Stimulated activated CD4-positive, alpha-beta T cell treated with anti-CD3 and anti-CD28 coated beads, Interleukin-4, amount 100 ng/mL, for 48 hours (primary cell): ENCODE measurements at places on chromosomes 7 and 10.

GRCh38 chr10:24731942-24732341 is 8.3 kb upstream of the ARHGAP21 start:
- DNase-seq: no peak

GRCh38 chr7:55474944-55475854 is 97.1 kb downstream of the VOPP1 start:
- DNase-seq: no peak

DNA sequence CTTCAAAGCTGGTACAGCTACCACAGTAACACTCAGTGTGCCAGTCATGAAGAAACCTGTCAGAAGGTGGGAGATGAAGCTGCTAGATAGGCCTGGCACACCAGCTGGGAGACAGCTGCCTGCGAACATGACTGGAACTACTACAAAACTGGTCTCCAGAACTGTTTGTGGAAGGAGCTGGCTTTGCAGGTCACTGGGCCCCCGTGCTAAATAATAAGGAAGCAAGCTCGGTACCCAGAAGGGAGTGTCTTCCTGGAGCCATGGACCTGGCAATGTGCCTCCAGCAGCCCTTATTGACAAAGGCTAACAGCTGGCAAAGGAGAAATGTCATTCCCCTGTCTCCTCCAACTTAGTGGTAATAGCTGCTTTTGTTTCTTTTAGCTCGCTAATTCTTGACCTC is 1217.6 kb upstream of the LRRN3 start:
- no peak for DNase-seq

DNA sequence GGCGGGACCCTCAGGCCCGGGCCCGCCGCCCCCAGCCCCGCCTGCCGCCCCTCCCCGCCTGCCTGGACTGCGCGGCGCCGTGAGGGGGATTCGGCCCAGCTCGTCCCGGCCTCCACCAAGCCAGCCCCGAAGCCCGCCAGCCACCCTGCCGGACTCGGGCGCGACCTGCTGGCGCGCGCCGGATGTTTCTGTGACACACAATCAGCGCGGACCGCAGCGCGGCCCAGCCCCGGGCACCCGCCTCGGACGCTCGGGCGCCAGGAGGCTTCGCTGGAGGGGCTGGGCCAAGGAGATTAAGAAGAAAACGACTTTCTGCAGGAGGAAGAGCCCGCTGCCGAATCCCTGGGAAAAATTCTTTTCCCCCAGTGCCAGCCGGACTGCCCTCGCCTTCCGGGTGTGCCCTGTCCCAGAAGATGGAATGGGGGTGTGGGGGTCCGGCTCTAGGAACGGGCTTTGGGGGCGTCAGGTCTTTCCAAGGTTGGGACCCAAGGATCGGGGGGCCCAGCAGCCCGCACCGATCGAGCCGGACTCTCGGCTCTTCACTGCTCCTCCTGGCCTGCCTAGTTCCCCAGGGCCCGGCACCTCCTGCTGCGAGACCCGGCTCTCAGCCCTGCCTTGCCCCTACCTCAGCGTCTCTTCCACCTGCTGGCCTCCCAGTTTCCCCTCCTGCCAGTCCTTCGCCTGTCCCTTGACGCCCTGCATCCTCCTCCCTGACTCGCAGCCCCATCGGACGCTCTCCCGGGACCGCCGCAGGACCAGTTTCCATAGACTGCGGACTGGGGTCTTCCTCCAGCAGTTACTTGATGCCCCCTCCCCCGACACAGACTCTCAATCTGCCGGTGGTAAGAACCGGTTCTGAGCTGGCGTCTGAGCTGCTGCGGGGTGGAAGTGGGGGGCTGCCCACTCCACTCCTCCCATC is 82.7 kb downstream of the PAX2 start:
- DNase-seq: no peak

DNA sequence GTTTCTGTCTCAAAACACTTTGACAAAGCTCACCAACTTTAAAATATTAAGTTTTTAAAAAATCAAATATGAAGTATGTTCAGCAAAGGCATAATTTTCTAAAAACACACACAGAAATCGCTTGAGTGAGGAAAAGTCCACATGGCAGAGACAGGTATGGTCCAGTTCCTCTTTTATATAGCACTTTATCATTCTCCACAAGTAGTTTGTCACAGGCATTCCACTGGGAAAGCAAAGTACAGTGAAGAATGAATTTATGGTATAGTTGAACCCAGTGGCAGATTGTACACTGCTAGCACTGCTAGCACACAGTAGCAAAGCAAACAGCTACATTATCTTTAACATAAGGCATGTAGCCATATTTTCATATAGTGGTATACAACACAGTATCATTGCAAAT is 102.3 kb downstream of the HECTD2 start:
- no peak for DNase-seq

- no peak for DNase-seq
These were observed 269.1 kb downstream of the SUGCT start for GRCh38 chr7:40403703-40404476.

- DNase-seq: no peak
These were observed 44.7 kb upstream of the GPR26 start for GRCh38 chr10:123621492-123621891.

DNA sequence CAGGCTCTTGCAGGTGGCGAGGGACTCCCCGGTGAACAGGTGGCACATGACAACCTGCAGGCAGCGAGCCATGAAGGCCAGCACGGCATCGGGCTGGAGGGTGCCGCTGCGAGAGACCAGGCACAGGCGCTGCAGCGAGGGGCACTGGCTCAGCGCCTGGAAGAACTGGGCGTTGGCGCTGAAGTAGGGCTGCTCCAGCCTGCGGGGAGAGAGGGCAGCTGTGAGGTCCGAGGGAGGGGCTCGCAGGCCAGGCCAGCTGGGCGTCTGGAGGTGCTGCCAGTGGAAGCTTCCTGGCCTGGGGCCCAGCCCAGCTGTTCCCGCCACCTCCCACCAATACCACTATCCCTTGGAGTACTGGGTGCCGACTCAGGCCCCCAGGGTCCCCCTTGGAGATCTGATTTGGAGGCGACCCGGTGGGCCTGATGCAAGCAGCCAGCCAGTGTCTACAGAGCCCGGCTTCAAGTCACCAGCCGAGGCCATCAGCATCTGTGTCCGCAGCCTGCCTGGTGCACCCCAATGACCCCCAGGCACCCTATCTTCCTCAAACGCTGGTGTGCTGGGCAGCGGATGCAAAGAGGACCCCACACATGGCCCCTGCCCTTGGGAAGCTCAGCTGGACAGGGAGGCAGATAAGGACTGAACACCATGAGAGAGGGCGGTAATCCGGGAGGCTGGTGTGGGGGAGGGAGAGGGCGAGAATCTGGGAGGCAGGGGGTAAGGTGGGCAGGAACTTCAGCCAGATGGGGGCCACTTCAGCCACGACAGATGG is 67.8 kb upstream of the TNRC18 start:
- no peak for DNase-seq

DNA sequence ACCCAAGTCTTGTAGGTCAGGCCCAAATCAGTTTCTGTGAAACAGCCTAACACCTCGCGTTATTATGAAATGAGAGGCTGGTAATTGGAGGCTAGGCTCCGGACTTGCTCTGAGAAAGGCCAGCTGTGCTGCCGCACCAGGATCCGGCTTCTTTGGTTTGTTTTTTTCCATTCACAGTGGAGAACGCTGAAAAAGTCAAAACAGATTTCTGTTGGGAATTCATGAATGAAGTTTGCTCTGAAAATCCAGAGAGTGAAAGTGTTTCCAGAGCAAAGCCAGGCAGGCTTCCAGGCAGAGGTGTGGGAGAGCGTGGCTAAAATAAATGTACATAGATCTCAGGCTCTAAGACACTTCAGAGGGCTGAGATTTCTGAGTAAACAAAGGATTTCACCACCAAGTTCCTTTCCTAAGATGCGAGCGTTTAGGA is 240.1 kb downstream of the TRIL start:
- no peak for DNase-seq

DNA sequence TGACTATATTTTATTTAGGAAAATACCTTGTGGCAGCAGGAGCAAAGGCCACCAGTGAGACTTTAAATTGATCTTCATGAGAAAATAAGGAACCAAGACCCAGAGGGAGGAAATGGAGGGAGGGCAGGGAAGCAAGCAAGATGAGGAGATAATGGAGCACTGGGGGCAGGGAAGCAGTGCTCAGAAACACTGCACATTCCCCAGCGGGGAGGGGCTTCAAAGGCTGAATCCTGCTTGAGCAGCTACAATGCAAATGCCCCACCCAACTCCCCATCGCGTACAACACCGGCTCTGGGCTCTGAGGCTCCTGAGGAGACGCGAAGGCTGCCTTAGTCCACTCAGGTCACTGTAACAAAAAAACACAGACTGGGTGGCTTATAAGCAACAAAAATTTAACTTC is 503.8 kb downstream of the GRID1 start:
- DNase-seq: no peak

DNA sequence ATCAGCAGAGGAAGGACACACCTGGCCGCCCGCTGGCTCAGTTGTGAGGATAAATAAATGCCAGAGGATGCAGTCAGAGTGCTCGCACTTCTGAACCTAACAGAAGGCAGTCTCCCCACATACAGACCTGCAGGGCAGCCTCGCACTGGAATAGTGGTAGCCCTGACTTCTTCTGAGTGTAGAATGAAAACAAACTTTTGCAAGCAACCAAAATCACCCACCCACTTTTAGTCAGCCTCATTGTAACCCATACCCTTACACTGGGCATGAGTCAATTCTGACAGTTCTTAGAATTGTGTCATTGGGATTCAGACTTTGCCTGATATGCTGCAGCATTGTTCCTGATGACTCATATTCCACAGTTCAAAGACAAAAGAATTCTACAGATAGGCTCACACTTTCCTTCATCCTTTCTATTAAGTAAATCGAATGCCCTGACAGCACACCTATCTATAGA is 167.0 kb upstream of the CDK1 start:
- DNase-seq: peak; percentile 13

DNA sequence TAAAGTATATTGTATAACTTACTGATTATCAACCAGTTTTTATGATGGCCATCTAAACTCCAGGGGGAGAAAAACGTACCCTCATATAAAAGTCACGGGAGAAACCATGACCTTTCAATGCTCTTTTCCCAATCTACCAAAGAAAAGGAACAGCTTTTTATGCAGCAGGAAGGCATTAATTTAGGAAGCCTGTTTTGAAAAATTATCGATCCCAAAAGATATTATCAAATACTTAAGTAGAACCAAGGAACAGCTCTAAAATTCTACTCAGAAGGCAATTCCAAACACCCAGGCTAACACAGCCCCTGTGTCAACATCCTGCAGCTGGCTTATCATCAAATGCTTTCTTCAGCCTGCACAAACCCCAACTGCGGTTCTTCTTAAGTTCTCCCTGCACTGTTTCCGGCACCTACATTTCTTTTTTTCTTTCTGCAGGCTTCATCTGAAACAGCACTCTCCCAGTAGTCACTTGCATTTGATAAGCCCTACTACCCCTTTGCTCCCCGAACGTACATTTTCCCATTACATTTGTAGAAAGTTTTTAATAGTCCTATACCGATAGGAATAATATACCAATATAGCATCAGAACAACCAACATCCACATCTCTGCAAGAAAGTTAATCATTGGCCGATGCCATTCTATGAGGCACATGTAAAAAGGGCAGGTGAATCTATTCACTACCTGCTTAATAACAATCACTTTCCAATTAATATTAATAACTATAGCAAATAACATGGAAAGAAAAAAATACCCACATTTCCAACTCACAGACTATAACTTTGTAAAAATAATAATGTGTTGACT is 47.9 kb downstream of the PIP4K2A start:
- no peak for DNase-seq

GRCh38 chr10:97676770-97677581 is 10.1 kb downstream of the AVPI1 start:
- DNase-seq: peak; percentile 28

GRCh38 chr10:103820101-103821062 is 35.0 kb downstream of the SH3PXD2A start:
- DNase-seq: no peak

DNA sequence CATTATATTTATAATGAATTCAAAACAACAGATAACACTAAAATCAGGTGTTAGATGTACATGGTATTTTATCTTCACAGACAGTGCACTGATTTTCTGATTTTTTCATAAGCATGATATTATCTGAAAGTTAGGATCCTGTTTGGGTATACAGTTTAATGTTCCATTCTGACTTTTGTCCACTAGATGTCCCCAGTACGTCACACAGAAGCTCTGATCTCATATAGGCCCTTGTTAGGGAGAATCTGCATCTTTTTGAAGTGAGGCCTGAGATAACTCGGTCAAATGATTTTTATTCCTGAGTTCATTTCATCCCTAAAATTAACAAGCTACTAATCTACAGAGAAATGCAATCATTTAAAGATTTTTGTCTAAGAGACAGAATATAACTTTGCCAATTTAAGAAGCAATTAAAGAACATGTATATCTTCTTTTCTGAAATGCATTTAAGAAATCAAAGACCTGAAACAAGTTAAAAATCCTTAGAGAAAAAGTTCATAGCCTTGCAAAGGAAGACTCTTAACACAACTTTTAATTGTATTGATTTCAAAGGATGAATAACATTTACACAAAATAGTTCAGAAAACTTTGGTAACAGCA is 72.0 kb upstream of the TES start:
- DNase-seq: no peak

- no peak for DNase-seq
These were observed 81.7 kb upstream of the FAM20C start for GRCh38 chr7:110557-111232.

- no peak for DNase-seq
These were observed 2.3 kb upstream of the NCAPG2 start for GRCh38 chr7:158706710-158707590.

DNA sequence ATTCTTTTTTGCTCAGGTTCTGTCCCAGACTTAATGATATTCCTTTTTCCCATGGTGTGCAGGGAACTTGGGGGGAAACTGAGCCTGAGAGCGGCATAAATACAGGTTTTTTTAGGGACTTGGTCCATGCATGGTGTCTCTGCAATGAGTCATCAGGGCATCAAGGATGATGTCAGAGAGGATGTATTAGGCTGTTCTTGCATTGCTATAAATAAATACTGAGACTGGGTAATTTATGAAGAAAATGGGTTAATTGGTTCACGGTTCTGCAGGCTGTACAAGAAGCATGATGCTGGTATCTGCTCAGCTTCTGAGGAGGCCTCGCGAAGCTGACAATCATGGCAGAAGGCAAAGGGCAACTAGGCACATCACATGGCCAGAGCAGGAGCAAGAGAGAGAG is 185.4 kb downstream of the RAB11FIP2 start:
- no peak for DNase-seq

DNA sequence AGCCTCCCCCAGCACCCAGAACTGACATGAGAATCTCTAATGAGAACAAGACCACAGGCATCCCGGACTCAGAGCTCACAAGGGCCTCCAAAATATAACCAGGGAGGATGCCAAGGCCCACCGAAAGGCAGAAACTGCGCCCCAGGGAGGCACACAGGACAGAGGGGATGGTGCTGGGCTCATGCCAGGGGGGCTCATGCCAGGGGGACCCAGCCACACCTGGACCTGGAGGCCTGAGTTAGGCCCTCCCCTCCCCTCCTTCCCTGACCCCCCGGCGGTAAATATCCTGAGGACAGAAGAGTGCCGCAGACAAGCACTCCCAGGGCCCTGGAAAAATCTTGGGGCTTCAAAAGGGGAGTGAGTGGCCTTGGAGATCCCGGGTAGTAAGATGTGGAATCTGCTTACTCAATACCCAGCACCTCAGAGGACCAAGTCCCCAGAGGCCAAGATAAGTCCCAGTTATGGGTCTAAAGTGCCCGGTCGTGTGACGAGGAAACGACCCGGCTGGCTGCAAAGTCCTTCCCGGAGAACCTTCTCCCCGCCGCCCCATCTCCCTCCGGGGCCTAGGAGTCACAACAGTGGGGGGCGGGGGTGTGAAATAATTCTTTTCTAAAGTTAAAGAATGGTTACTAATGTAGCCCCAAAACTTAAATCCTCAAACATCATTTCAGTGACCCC is 11.9 kb downstream of the PDGFA start:
- no peak for DNase-seq
